A673 (cell line): ENCODE measurements at places on chromosomes 5 and 9. TPM values are rescaled to one million over a fixed set of nuclear protein-coding genes. Genes with fewer than 3 reads are reported as not detected.

MAP1B gene
- total RNA-seq = 134 and 135 TPM in 2 replicates

TMOD1 gene
- 0.09 and 0.24 TPM in 2 replicates for total RNA-seq

WDR38 gene
- not detected in 2 replicates for total RNA-seq

EQTN gene
- total RNA-seq = not detected in 2 replicates

MGAT1 gene
- total RNA-seq = 48.7 and 49.9 TPM in 2 replicates

PAEP gene
- not detected in 2 replicates for total RNA-seq

PCDHB2 gene
- total RNA-seq = 31.3 and 35.0 TPM in 2 replicates

MYMK gene
- not detected in 2 replicates for total RNA-seq

TAF11L5 gene
- 1.4 and 1.7 TPM in 2 replicates for total RNA-seq

ZFP37 gene
- total RNA-seq = 5.4 TPM in 2 replicates

OTP gene
- not detected in 2 replicates for total RNA-seq

CDX1 gene
- total RNA-seq = not detected in 2 replicates

DBH gene
- not detected in 2 replicates for total RNA-seq

ARPC5L gene
- total RNA-seq = 73.3 and 73.9 TPM in 2 replicates

ADAMTS13 gene
- total RNA-seq = 1.3 and 3.1 TPM in 2 replicates

LCN6 gene
- not detected in 2 replicates for total RNA-seq

HTR4 gene
- total RNA-seq = not detected in 2 replicates

PTGDS gene
- total RNA-seq = not detected in 2 replicates

PRRT1B gene
- total RNA-seq = not detected in 2 replicates

TMEM215 gene
- total RNA-seq = not detected in 2 replicates

GFPT2 gene
- total RNA-seq = 0.82 and 1.2 TPM in 2 replicates

FAM221B gene
- not detected in 2 replicates for total RNA-seq

ANAPC2 gene
- 49.6 and 54.1 TPM in 2 replicates for total RNA-seq

PTPA gene
- total RNA-seq = 153 and 157 TPM in 2 replicates

SYNPO gene
- total RNA-seq = 7.6 and 10.0 TPM in 2 replicates

C1QTNF2 gene
- total RNA-seq = 0.24 and 0.39 TPM in 2 replicates

TAF11L10 gene
- 1.4 and 1.7 TPM in 2 replicates for total RNA-seq

SPATA31D3 gene
- total RNA-seq = not detected in 2 replicates
